ENCODE measurements at places on chromosomes 1 and 21. TPM values are rescaled to one million over a fixed set of nuclear protein-coding genes. Genes with fewer than 3 reads are reported as not detected.

DNA sequence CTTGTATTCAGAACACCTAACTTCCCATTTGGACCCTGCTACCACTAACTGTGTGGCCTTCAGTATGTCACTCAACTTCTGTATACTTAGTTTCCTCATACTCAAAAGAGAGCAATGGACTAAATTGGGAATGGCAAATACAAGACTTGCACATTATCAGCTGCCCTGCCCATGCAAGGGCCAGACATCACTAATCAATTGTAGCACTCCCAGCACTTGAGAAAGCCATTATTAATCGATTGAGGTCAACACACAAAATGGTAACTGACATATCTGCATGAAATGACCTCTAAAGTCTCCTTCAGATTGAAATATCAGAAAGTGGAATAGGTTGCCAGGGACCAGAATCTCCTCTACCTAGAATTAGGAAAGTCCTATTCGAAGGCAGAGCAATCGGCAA is 59.2 kb downstream of the MT1HL1 start:
- no peak for DNase-seq

DNA sequence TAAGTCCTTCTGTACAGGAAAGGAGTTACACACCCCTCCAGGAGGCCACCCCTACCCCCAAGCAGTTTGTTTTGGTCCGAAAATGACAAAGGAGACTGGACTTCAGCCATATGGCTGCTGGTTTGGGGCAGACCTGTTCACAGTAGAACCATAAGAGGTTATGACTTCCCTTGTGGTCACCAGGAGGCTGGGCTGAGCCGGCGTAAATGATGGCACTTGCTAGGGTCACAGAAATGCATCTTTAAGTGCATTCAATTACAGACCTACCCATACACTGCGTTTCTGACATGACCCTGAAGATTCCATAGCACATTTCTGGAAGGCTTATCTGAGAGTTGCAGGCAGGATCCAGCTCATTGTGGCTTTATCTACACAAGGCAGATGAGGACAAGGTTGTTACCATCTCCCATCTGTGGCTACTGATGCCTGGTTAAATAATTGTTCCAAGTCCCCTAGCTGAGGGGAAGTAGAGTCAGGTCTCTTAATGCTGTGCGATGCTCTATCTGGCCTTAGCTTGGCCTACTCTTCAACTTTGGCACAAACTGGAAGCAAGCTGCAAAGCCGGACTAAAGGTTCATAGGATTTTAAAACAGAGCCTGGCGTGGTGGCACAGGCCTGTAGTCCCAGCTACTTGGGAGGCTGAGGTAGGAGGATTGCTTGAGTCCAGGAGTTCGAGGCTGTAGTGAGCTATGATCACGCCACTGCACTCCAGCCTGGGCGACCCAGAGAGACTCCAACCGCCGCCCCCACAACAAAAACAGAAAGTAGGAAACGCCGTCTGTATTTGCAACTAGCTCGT is 1.7 kb upstream of the TRIM67 start:
- no peak for DNase-seq

DNA sequence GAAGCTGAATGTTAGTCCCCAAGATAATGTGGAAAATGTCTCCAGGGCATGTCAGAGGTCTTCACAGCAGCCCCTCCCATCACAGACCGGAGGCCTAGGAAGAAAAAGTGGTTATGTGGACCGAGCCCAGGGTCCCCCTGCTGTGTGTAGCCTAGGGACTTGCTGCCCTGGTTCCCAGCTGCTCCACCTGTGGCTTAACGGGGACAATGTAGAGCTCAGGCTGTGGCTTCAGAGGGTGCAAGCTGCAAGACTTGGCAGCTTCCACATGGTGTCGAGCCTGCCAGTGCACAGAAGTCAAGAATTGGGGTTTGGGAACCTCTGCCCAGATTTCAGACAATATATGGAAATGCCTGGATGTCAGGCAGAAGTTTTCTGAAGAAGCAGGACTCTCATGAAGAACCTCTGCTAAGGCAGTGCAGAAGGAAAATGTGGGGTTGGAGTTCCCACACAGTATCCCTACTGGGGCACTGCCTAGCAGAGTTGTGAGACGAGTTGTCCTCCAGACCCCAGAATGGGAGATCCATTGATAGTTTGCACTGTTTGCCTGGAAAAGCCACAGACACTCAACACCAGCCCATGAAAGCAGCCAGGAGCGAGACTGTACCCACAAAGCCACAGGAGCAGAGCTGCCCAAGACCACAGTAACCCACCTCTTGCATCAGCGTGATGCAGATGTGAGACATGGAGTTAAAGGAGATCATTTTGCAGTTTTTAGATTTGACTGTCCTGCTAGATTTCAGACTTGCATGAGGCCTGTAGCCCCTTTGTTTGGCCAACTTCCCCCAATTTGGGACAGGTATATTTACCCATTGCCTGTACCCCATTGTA is 204.9 kb downstream of the MRPL39 start:
- DNase-seq: no peak

WNT4 gene
- total RNA-seq: 4.6 TPM

DNA sequence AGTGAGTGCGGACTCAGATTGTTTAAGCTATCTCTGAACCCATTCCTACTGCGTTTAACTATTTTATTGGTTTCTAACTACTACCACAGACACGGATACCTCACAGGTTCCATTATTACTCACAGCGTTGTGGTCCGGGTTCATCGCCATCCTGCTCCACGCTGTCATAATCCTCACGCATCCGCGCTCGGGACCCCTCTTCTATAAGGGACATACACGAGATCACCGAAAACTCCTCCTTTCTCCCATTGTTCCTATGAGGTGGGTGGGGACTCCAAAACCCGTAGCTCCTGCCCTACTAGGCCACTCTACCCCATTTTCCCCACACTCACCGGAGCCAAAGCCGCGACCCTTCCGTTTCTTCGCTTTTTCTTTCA is 610 bp downstream of the RBM8A start:
- no peak for DNase-seq
